NCI-H2029 treated with DMSO at 0.1 percent for 48 hours (cell line): ENCODE measurements at places on chromosomes 2 and 18.
A peak's percentile ranks its signal among the peaks of the same experiment; 100 is the strongest.

GRCh38 chr2:23373666-23374065 is 11.3 kb upstream of the KLHL29 start:
- DNase-seq = no peak

DNA sequence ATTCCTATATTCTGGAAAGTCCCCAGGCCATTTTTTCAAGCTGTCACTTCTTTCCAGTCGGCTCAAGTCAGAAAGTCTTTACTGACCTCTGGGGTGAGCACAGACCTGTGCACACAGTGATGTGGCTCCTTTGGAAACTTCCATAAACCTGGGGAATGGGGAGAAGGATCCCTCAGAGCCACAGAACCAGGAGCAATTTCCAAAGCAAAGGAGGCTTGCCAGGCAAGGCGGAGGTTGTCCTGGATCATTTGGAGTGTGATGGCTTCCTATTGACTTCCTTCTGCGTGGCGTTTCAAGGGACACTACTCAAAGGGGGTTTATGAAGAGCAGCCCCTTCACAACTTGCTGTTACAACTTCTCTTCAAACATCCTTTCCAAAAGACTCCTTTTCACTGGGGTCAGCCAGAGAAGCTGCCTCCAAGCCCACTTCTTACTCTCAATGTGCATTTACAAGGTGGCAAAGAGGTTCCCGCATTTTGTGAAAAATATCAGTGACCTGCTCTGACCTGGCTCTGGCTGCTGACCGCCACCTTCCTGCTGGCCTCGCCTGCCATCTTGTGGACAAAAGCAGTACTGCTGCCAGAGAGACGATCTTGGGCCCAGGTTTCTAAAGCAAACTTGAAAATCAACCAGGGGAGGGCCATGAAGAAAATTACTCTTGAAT is 18.2 kb upstream of the TMEM247 start:
- no peak for DNase-seq

DNA sequence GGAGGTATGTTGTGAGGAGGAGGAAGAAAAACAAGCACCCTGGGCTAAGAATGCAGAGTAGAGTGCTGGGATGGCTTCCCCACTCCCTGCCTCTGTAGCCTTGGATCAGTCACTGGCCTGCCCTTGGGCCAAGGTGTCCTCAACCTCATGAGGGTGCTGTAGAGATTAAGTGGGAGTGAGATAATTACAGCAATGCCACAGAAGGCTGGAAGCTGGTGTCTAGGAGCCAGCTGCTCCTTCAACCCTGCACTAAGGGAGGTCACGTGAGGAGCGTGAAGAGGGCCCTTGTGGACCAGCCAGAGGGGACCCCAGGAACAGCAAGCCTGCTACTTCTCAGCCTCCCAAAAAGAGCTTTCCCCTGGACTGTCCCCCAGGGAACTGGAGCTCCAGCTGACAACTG is 95.2 kb downstream of the TTC32 start:
- DNase-seq = no peak

DNA sequence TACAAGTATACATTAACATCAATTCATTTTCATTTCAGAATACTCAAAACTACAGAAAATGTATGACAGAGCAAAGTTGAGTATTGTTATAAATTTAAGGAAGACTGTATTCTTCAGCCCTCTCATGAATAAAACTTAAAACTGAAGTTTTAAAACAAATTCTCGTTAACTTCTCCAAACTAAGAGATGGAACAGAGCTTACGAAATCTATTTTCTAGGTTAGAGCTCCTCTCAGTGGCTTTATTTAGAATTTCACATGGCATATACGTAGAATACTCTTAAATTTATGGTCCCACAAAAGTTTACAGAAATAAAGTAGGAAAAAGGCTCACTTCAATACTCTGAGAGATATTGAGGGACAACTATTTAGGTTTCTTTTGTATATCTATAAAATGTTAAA is 612.1 kb downstream of the KCNJ3 start:
- peak; percentile 16 for DNase-seq

DNA sequence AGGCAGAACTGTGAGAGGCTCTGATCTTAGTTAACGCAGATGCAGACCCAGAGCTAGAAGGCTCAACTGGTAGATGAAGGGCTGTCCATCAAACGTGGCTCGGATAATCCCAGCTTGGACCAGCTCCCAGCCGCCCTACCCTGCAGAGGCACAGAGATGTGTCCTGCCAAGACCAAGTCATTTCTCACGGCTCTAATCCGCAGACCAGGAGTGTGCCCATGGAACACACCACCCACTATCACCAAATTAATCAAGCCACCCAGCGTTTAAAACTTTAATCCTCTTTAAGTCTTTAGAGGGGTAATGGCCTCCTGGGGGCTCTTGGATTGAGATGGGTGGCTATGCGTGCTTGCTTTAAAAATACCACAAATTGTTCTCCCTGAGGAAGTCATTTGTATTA is 17.5 kb downstream of the LYPD1 start:
- DNase-seq = no peak

- DNase-seq = no peak
Observed at GRCh38 chr2:160425434-160426151, 68.0 kb downstream of the RBMS1 start.

DNA sequence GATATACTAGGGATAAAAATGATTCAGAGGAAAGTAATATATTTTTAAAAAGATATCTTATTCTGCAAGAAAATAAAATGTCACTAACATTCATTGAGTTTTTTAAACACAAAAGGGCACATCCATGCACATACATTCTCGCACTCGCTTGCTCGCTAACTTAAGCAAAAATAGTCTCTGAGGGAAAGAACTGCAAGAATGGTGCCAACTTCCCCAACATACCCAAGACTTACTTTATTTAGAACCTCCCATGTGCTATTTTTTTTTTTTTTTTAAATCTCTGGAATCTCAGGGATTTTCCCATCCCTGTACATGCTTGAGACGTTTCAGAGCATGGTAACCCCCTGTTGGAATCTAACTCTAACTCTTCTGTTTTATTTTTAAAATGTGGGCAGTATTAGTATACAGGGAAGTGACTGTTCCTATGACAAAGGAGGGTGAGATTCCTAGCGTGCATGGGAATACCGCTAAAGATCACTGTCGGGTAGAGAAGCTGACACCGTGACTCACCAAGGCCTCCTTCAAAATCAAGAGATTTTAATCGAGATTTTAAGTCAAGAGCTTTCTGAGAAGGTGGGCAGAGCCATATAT is 187.9 kb upstream of the ZEB2 start:
- no peak for DNase-seq

DNA sequence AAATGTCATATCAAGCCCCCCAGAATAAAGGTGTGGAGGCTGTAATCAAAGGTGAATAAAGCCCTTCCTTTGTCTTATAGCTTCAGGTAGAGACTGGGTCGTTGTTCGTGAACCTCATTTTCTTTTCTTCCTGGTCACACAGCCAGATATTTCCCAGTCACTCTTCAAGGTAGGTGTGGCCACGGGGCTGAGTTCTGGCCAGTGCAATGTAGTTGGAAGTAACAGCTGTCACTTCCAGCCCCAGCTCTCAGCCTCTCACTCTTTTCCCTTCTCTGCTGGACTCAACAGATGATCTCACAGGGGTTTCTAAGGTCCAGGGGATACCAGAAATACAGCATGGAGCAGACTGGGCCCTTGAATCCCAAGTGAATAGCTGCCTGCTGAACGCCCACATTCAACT is 15.8 kb upstream of the TRPM8 start:
- DNase-seq = no peak

- DNase-seq = no peak
Observed at GRCh38 chr2:61420991-61421544, 49.8 kb downstream of the USP34 start.

GRCh38 chr2:45382744-45383143 is 228.3 kb downstream of the SRBD1 start:
- no peak for DNase-seq

DNA sequence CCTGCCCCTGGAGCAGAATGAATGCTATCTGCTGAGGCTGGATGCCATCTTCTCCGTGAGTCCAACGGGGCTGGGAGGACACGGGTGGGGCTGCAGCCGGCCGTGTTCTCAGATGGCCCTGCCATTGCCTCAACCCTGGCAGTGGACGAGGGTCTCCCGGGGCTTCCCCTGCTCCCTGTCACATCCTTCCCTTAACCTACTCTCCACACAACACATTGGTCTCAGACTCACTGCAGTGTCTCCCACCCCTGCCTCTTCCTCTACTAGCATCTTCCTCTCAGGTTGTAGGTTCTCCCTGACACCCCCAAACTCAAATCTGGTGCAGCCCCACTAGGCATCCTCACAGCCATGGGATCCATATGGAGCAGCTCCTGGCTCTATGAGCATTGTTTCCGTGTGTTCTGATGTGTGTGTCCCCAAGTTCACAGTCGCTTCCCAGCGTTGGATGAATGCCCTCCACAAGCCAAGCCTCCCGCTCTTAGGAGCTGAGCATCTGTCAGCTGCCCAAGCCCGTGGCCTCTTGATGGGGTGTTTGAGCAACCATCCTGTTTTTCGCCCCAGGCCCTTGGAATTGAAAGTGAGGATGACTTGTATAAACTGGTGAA is 27.8 kb downstream of the OTOF start:
- no peak for DNase-seq

GRCh38 chr2:202278036-202278760 is 12.6 kb downstream of the NOP58 start:
- DNase-seq = no peak
